A549 treated with ZK216348 at 1 μM for 4 hours (cell line): ENCODE measurements at places on chromosomes 1 and 21. TPM values are rescaled to one million over a fixed set of nuclear protein-coding genes. Genes with fewer than 3 reads are reported as not detected.

Gene E2F2
- total RNA-seq, result 2.1 to 3.5 TPM (median 3.2 TPM) in 5 replicates

Gene STYXL2
- total RNA-seq, result not detected in 5 replicates

Gene RGS16
- total RNA-seq, result 0.14 to 0.33 TPM (median 0.24 TPM) in 5 replicates

Gene TP73
- total RNA-seq, result 0.59 to 0.83 TPM (median 0.71 TPM) in 5 replicates

Gene SPRR2B
- total RNA-seq, result not detected in 5 replicates

Gene FLVCR1
- total RNA-seq, result 10.3 to 20.8 TPM (median 15.3 TPM) in 5 replicates

Gene KRTAP21-2
- total RNA-seq, result not detected in 5 replicates

Gene CCDC190
- not detected in 5 replicates for total RNA-seq

Gene LRRIQ3
- total RNA-seq, result 0.59 to 0.82 TPM (median 0.69 TPM) in 5 replicates

Gene TCHH
- total RNA-seq, result 0.19 to 0.36 TPM (median 0.29 TPM) in 5 replicates

Gene TSSK3
- total RNA-seq, result 0.25 TPM in 1 of 5 replicates, not detected in the others

Gene IFI44
- total RNA-seq, result 0.23 to 1.2 TPM (median 0.46 TPM) in 5 replicates

Gene ICOSLG
- 2.0 to 3.6 TPM (median 3.2 TPM) in 5 replicates for total RNA-seq

Gene MROH7
- not detected in 5 replicates for total RNA-seq

Gene LACTBL1
- total RNA-seq, result not detected in 5 replicates

Gene AMPD1
- total RNA-seq, result 0.32 TPM in 1 of 5 replicates, not detected in the others

Gene HIPK1
- 10.2 to 19.2 TPM (median 14.7 TPM) in 5 replicates for total RNA-seq

Gene NBPF15
- 15.8 to 25.0 TPM (median 22.0 TPM) in 5 replicates for total RNA-seq
